A549 treated with RU486 at 1 μM for 4 hours (cell line): ENCODE measurements at places on chromosomes 2 and 18. TPM values are rescaled to one million over a fixed set of nuclear protein-coding genes. Genes with fewer than 3 reads are reported as not detected.

LONRF2 gene
- 2.8 to 4.1 TPM (median 3.3 TPM) in 5 replicates for total RNA-seq

SMPD4 gene
- total RNA-seq, result 60.5 to 80.8 TPM (median 77.9 TPM) in 5 replicates

CD28 gene
- not detected in 5 replicates for total RNA-seq

RPRM gene
- total RNA-seq, result not detected in 5 replicates

SRD5A2 gene
- total RNA-seq, result 0.02 TPM in 2 of 5 replicates, not detected in the others

VIL1 gene
- total RNA-seq, result 0.13 to 0.42 TPM (median 0.25 TPM) in 5 replicates

CBLN2 gene
- 0.05 to 0.28 TPM (median 0.07 TPM) in 3 of 5 replicates, not detected in the others for total RNA-seq

SIX3 gene
- total RNA-seq, result 0.32 to 0.63 TPM (median 0.49 TPM) in 5 replicates

C2orf80 gene
- total RNA-seq, result not detected in 5 replicates

SERPINB5 gene
- 0.05 to 0.11 TPM (median 0.07 TPM) in 3 of 5 replicates, not detected in the others for total RNA-seq

SPATS2L gene
- 130 to 141 TPM (median 133 TPM) in 5 replicates for total RNA-seq

FSIP2 gene
- not detected in 5 replicates for total RNA-seq

IL36A gene
- total RNA-seq, result not detected in 5 replicates

EHD3 gene
- total RNA-seq, result 8.5 to 10.6 TPM (median 9.1 TPM) in 5 replicates

LCT gene
- total RNA-seq, result 0.03 to 0.07 TPM (median 0.05 TPM) in 3 of 5 replicates, not detected in the others

SERPINB12 gene
- not detected in 5 replicates for total RNA-seq

CAPN14 gene
- total RNA-seq, result 0.03 to 0.07 TPM (median 0.05 TPM) in 3 of 5 replicates, not detected in the others

LGALSL gene
- total RNA-seq, result 7.8 to 12.3 TPM (median 10.3 TPM) in 5 replicates

MOGAT1 gene
- not detected in 5 replicates for total RNA-seq

LOXL3 gene
- total RNA-seq, result 0.14 to 0.66 TPM (median 0.25 TPM) in 5 replicates

DOK6 gene
- total RNA-seq, result not detected in 5 replicates

C2orf66 gene
- total RNA-seq, result 0.07 to 0.19 TPM (median 0.13 TPM) in 3 of 5 replicates, not detected in the others

SLC9A2 gene
- 1.9 to 3.4 TPM (median 3.1 TPM) in 5 replicates for total RNA-seq

SP9 gene
- total RNA-seq, result 1.9 to 3.7 TPM (median 3.4 TPM) in 5 replicates

GALNT5 gene
- total RNA-seq, result 2.1 to 2.8 TPM (median 2.5 TPM) in 5 replicates

SERPINB13 gene
- not detected in 5 replicates for total RNA-seq

TMEM200C gene
- total RNA-seq, result 0.07 TPM in 1 of 5 replicates, not detected in the others

DQX1 gene
- 0.06 to 0.23 TPM (median 0.15 TPM) in 3 of 5 replicates, not detected in the others for total RNA-seq

MC2R gene
- not detected in 5 replicates for total RNA-seq

SERPINB3 gene
- 0.09 to 0.21 TPM (median 0.14 TPM) in 3 of 5 replicates, not detected in the others for total RNA-seq

TUBA4B gene
- 0.18 to 0.69 TPM (median 0.35 TPM) in 5 replicates for total RNA-seq

SPC25 gene
- 9.7 to 21.8 TPM (median 19.9 TPM) in 5 replicates for total RNA-seq

KLHL30 gene
- total RNA-seq, result 0.10 to 0.22 TPM (median 0.14 TPM) in 5 replicates

STARD6 gene
- total RNA-seq, result not detected in 5 replicates

FAM237A gene
- total RNA-seq, result not detected in 5 replicates

NEU2 gene
- not detected in 5 replicates for total RNA-seq

TNFAIP6 gene
- total RNA-seq, result 1.3 to 2.0 TPM (median 1.7 TPM) in 5 replicates

ANXA4 gene
- 319 to 368 TPM (median 349 TPM) in 5 replicates for total RNA-seq

TPO gene
- 0.06 to 0.40 TPM (median 0.20 TPM) in 5 replicates for total RNA-seq

REEP1 gene
- 0.55 to 0.62 TPM (median 0.61 TPM) in 5 replicates for total RNA-seq

DCDC2C gene
- total RNA-seq, result 0.24 to 0.54 TPM (median 0.30 TPM) in 5 replicates
